Astrocyte (in vitro differentiated cells and primary cell): ENCODE measurements at places on chromosomes 5 and 9. TPM values are rescaled to one million over a fixed set of nuclear protein-coding genes. Genes with fewer than 3 reads are reported as not detected.

- no peaks in the 10 kb centered on the region for H3K4me1 ChIP-seq
- peaks cover 5% of the 10 kb centered on the region for H3K27me3 ChIP-seq
- no peak overlapping the region for H3K27ac ChIP-seq
- DNase-seq, result no peak
- no peak overlapping the region for H3K4me3 ChIP-seq
These were observed 34.3 kb downstream of the PCA3 start for GRCh38 chr9:76798527-76798926.

DNA sequence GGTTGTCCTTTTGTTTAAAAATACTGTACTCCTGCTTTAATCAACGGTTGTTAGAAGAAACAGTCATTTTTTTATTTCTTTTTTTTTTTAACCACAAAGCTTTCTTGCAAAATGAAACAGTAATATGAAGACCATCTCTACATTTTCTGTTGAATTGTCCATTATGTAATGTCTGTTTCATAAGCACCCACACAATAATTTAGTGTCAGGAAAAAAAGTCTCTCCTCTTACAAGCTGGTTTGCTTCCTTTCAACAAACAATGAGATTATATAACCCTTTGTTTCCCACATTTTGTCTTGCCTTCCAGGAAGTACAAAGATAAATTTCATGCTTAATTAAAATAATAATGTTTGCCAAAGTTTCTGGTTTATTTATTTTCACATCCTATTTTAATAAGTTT lies 16.7 kb downstream of the CTNNAL1 start:
- H3K27me3 ChIP-seq, result no peaks in the 10 kb centered on the region
- DNase-seq, result peak; percentile 2
- H3K4me3 ChIP-seq, result no peak overlapping the region
- no peak overlapping the region for H3K27ac ChIP-seq
- H3K4me1 ChIP-seq, result peaks cover 2% of the 10 kb centered on the region

GRCh38 chr9:16133556-16134227 lies 580.8 kb downstream of the CCDC171 start:
- H3K36me3 ChIP-seq, result no peaks in the 10 kb centered on the region
- H3K4me1 ChIP-seq, result peaks cover 48% of the 10 kb centered on the region
- DNase-seq, result peak; percentile 86
- H3K27me3 ChIP-seq, result no peaks in the 10 kb centered on the region

DNA sequence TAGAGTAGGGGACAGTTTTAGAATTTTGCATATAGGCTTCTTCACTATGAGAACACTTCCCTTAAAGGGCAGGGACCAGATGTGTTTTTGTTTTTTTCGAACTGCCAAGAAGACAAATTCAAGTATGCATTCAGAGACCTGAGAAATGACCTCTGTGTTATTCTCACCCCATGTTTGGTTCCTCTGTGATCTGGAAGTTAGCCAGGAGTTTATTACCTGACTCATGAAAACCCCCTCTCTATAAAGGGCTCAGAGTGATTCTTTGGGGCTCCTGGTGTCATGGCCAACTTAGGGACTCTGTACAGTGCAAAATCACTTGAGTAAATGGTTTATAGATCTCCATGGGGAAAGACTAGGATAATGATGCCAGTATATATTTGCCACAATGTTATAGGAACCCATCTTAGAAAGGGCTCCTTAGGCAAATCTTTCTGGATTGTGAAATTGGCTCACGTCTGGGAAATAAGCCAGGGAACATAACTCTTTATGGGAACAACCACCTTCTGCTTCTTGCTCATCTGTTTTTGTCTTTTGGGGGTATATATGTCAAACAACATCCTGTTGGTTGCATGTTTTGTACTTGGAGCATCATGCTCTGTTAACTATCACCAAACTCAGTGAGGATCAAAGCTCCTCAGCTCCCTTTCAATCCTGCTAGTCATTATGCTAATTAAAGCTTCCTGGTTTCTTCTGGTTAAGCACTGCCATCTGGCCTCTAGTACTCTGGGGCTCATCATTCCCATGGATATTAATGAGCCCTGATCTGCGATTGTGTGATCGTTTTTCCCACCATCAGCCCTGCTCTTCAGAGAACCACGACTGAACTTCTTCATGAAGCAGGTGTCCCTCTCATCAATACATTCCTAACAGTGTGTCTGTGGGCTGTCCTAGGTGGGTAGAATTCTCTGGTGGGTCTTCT lies 173.4 kb upstream of the CDH12 start:
- H3K27ac ChIP-seq, result no peak overlapping the region
- no peaks in the 10 kb centered on the region for H3K4me1 ChIP-seq
- no peaks in the 10 kb centered on the region for H3K27me3 ChIP-seq
- no peaks in the 10 kb centered on the region for H3K36me3 ChIP-seq

DNA sequence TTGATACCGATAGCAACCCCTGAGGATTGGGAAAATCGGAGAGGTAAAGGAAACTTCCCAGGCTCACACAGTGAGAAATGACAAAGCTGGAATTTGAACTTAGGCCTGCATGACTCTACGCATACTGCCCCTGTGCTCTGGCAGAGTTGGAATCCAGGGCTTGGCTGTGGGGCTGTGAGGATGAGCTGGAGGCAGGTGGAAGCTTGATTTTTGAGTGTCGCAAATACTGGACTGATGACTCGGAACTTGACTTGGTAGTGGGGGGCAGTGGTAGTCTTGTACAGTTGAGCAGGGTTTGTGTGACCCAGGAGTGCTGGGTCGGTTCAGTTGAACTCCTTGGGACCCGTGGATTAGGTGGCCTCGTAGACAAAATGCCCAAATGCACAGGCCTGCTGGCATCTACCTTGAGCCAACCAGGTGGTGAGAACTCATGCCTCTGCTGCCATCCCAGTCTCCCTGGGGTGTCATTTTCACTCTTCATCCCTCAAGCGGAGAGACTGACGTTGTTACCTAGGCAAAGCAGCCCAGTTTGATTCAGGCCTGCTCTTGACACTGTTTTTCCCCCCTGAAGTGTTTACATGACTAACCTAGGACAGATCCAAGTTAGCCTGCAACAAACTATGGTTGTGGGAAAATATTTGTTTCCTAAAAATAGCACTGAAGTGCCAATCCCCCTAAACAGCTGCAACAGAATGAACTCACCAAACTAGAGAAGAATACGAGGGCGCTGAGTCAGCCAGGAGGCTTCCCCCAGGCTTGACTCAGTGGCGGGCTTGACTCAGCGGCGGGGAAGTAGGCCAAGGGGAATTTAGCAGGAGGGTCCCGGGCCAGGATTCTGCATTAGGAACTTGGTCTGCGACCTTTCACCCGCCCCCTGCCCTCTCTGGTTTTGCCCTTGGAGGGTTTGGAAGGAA lies 45.7 kb upstream of the ORM1 start:
- H3K4me1 ChIP-seq, result peaks cover 48% of the 10 kb centered on the region
- H3K27ac ChIP-seq, result peak overlapping the region; percentile 89
- no peak overlapping the region for H3K4me3 ChIP-seq
- peak; percentile 98 for DNase-seq

- DNase-seq, result no peak
- H3K36me3 ChIP-seq, result no peaks in the 10 kb centered on the region
- no peaks in the 10 kb centered on the region for H3K27me3 ChIP-seq
- H3K27ac ChIP-seq, result peak overlapping the region; percentile 42
- peaks cover 30% of the 10 kb centered on the region for H3K4me1 ChIP-seq
- H3K4me3 ChIP-seq, result no peak overlapping the region
These were observed 128.4 kb downstream of the SNX18 start for GRCh38 chr5:54645882-54646355.

DNA sequence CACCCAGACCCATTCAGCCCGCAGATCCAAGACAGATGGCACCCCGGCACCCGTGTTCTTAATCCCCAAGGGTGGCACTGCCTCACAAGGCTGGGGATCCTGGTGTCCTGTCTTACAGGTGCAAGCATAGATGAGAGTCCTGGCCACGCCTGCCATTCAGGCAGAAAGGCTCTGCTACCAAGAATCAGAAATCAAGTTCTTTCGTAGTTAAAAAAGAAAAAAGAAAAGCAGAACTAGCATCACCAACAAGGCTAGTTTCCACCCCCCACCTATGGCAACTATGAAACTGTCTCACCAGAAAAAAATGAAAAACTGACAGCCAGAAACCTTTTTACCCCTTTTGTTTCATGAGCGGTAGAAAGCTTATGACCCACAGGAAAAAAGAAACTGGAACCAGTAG lies 170.4 kb downstream of the SYK start:
- peaks cover 15% of the 10 kb centered on the region for H3K4me1 ChIP-seq
- no peaks in the 10 kb centered on the region for H3K36me3 ChIP-seq
- no peak for DNase-seq
- H3K4me3 ChIP-seq, result no peak overlapping the region

GRCh38 chr5:148808864-148809642 lies 17.4 kb upstream of the ADRB2 start:
- H3K4me3 ChIP-seq, result no peak overlapping the region
- peaks cover 9% of the 10 kb centered on the region for H3K4me1 ChIP-seq
- no peaks in the 10 kb centered on the region for H3K36me3 ChIP-seq
- DNase-seq, result no peak

GRCh38 chr9:79264041-79264440 lies 307.7 kb upstream of the TLE4 start:
- no peaks in the 10 kb centered on the region for H3K27me3 ChIP-seq
- DNase-seq, result no peak
- H3K4me1 ChIP-seq, result no peaks in the 10 kb centered on the region
- no peaks in the 10 kb centered on the region for H3K36me3 ChIP-seq
- no peak overlapping the region for H3K4me3 ChIP-seq

GRCh38 chr9:78300209-78300608 lies 3.3 kb downstream of the PSAT1 start:
- DNase-seq, result no peak
- H3K4me1 ChIP-seq, result peaks cover 8% of the 10 kb centered on the region
- H3K36me3 ChIP-seq, result peaks cover 3% of the 10 kb centered on the region
- no peaks in the 10 kb centered on the region for H3K27me3 ChIP-seq
- H3K4me3 ChIP-seq, result no peak overlapping the region

DNA sequence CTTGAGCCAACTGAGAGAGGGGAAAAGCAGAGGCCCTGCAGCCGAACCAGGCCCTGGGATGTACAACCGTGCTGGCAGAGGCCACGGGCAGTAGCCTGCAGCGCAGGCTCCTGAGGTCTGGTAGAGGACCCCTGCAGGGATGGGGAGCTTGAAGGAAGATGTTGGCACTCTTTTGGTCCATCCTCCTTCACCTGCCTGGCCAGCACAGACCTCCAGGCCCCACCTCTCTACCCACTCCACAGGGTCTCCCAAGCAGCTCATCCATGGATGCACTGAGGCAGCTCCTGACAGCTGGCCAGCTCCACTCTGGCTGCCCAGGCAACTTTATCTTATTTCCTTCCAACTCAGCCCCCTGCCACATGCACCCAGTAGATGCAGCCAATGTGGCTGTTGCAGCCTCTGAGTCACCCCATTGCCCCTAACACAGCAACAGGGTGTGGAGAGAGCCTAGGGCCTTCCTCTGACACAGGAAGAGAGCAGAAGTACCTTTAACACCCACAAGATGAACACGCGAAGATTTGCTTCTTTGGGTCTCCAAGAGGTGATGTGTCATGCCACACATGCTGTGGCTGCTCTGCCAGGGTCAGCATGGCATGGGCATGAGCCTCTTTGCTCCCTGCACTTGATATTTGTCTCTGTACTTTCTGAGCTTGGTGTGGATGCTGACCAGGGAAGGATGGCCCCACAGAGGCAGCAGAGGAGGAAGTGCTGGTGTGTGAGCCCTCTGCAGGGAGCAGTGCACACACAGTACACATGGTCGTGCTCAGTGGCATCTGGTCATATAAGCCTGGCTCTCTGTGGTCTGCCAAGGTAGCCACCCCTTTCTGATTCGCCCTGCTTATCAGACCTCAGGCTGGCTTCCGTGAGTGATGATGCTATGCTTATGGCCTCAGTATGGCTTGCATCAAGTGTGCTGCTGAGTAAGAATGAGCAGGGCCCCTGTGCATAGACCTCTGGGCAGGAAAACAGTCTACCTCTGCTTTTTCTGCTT lies 117.2 kb downstream of the NRG2 start:
- H3K27me3 ChIP-seq, result peaks cover 49% of the 10 kb centered on the region
- H3K4me3 ChIP-seq, result no peak overlapping the region
- no peak overlapping the region for H3K27ac ChIP-seq
- DNase-seq, result no peak
- no peaks in the 10 kb centered on the region for H3K36me3 ChIP-seq

GRCh38 chr5:171667341-171668096 lies 118.1 kb upstream of the SMIM23 start:
- no peaks in the 10 kb centered on the region for H3K36me3 ChIP-seq
- H3K27me3 ChIP-seq, result no peaks in the 10 kb centered on the region
- peak; percentile 90 for DNase-seq

GRCh38 chr9:115517335-115518075 lies 399.5 kb upstream of the TNC start:
- H3K4me1 ChIP-seq, result no peaks in the 10 kb centered on the region
- no peak overlapping the region for H3K4me3 ChIP-seq
- no peaks in the 10 kb centered on the region for H3K36me3 ChIP-seq
- no peak overlapping the region for H3K27ac ChIP-seq
- no peaks in the 10 kb centered on the region for H3K27me3 ChIP-seq

GRCh38 chr5:56699538-56699937 lies 115.8 kb upstream of the MAP3K1 start:
- no peaks in the 10 kb centered on the region for H3K4me1 ChIP-seq
- peaks cover 9% of the 10 kb centered on the region for H3K27me3 ChIP-seq
- no peak for DNase-seq
- H3K4me3 ChIP-seq, result no peak overlapping the region
- no peak overlapping the region for H3K27ac ChIP-seq
- H3K36me3 ChIP-seq, result no peaks in the 10 kb centered on the region

- H3K27me3 ChIP-seq, result peaks cover 17% of the 10 kb centered on the region
- no peak overlapping the region for H3K4me3 ChIP-seq
- H3K36me3 ChIP-seq, result no peaks in the 10 kb centered on the region
- no peak overlapping the region for H3K27ac ChIP-seq
- H3K4me1 ChIP-seq, result peaks cover 16% of the 10 kb centered on the region
These were observed 955 bp upstream of the GALNT12 start for GRCh38 chr9:98806394-98807035.

- no peak overlapping the region for H3K27ac ChIP-seq
- DNase-seq, result no peak
- no peak overlapping the region for H3K4me3 ChIP-seq
These were observed 130.5 kb downstream of the SPOCK1 start for GRCh38 chr5:137368651-137369050.

GRCh38 chr5:83633285-83633684 lies 87.4 kb downstream of the HAPLN1 start:
- DNase-seq, result no peak
- H3K27ac ChIP-seq, result no peak overlapping the region
- H3K36me3 ChIP-seq, result no peaks in the 10 kb centered on the region
- no peaks in the 10 kb centered on the region for H3K27me3 ChIP-seq

NDUFB6 gene
- 56.1 and 56.7 TPM in 2 replicates for total RNA-seq

SVEP1 gene
- total RNA-seq, result 1.1 and 1.5 TPM in 2 replicates

FBXO38 gene
- 36.2 and 38.8 TPM in 2 replicates for total RNA-seq

LCN2 gene
- not detected in 2 replicates for total RNA-seq

RNF183 gene
- total RNA-seq, result not detected in 2 replicates

DDX4 gene
- total RNA-seq, result not detected in 2 replicates

BDP1 gene
- total RNA-seq, result 28.5 and 31.8 TPM in 2 replicates

ICE1 gene
- 40.3 and 44.8 TPM in 2 replicates for total RNA-seq

DCANP1 gene
- not detected in 2 replicates for total RNA-seq

NELFB gene
- 45.8 and 48.9 TPM in 2 replicates for total RNA-seq

CCL27 gene
- 0.52 TPM in 1 of 2 replicates, not detected in the other for total RNA-seq

CBY3 gene
- not detected in 2 replicates for total RNA-seq

IFNA21 gene
- total RNA-seq, result not detected in 2 replicates

LIX1 gene
- 0.24 and 0.59 TPM in 2 replicates for total RNA-seq
